Naive thymus-derived CD8-positive, alpha-beta T cell (primary cell): ENCODE measurements at places on chromosomes 12 and 14.

DNA sequence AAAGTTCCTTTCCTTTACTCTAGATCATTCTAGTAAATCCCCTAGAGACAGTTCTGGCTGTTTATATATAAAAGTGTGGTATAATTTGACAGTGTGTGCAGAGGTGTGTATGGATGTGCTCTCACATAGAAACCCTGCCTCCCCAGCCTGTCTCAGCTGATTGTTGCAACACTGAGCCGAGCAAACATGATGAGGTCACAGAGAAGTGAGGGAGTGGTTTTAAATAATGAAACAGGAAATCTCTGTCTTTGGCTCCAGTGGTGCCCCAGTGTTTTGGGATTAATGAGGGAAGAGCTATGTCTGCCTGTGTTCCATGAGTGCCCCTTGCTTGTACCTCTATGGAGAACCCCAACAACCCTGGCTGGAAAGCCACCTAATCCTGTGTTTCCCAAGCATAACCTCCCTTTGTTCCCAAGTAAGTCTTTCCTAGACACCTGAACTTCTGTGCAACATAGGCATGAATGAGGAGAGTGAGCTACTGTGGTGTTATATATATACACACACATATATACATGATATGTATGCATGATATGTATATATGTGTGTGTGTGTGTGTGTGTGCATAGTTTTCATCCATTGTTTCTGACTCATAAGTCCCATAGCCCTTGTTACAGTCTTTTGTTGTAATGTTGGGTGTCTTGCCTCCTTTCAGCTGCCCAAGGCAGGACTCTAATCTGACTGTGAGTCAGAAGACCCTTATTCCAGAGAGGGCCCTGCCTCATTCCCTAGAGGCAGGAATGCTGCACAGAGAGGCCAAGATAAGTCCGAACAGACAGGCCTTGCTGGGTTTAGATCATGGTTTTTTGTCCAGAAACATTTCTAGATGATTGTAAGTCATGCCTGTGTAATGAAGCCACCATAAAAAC lies 18.0 kb downstream of the TRAF3 start:
- peak overlapping the region; percentile 93 for H3K27ac ChIP-seq
- peaks cover 26% of the 10 kb centered on the region for H3K4me1 ChIP-seq
- H3K27me3 ChIP-seq = no peaks in the 10 kb centered on the region
- peaks cover 18% of the 10 kb centered on the region for H3K36me3 ChIP-seq

DNA sequence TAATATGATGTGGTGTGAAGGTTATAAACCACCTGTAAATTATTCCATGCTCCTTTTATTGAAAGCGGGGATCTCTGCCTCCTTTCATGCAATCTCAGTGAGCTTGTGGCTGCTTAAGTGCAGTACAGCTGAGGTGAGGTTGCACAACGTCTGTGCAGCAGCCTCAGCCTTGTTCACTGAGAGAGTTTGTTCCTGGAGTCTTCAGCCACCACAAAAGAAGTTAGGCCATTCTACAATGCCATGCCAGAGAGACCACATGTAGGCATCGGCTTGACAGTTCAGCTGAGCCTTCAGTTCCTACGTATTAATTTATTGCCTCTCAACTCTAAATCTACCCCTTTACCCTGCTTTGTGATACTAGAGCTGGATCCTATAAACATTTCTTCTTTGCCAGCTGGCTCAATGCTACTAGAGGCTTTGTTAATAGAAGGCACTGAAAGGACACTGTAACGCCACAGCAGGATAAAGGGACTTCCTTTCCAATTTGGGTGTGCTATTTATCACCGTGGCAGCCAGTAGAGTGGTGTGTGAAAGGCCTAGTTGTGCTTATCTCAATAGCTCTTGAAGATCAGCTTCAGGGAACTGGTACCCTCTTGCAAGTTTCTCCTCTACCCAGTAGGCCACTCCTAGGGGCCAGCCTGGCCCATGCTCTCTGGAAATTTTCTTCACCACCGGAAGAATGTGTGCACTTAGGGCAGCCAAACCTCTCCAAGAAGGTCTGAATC lies 337.7 kb downstream of the IPO8 start:
- DNase-seq = no peak
- no peak overlapping the region for H3K27ac ChIP-seq
- H3K4me3 ChIP-seq = no peak overlapping the region

GRCh38 chr12:3336606-3337311 lies 154.2 kb upstream of the PRMT8 start:
- peaks cover 2% of the 10 kb centered on the region for H3K36me3 ChIP-seq
- no peak overlapping the region for H3K27ac ChIP-seq
- H3K4me3 ChIP-seq = no peak overlapping the region
- peaks cover 4% of the 10 kb centered on the region for H3K27me3 ChIP-seq

GRCh38 chr12:94582591-94582990 lies 67.8 kb downstream of the TMCC3 start:
- DNase-seq = no peak
- H3K27me3 ChIP-seq = peaks cover under 1% of the 10 kb centered on the region
- H3K36me3 ChIP-seq = no peaks in the 10 kb centered on the region
- no peak overlapping the region for H3K4me3 ChIP-seq

DNA sequence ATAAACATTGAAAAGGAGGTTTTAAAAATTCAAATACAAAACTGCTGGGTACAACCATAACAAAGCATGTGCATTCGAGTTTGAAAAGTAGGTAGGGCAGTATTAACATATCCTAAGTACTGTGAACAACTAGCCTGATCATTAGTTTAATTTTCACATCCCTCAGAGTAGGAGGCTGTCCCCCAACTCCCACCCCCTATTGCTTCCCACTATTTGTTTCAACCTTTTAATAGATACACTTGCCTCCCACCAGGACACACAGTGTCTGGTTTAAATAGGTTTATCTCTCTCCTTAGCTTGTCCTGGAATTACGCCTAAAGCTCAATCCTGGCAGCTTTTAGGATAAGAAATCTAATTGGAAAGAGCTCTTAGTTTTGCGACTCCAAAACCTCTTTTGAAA lies 2.1 kb downstream of the TAOK3 start:
- H3K36me3 ChIP-seq = no peaks in the 10 kb centered on the region
- no peaks in the 10 kb centered on the region for H3K27me3 ChIP-seq
- DNase-seq = no peak
- H3K4me3 ChIP-seq = peak overlapping the region; percentile 94

DNA sequence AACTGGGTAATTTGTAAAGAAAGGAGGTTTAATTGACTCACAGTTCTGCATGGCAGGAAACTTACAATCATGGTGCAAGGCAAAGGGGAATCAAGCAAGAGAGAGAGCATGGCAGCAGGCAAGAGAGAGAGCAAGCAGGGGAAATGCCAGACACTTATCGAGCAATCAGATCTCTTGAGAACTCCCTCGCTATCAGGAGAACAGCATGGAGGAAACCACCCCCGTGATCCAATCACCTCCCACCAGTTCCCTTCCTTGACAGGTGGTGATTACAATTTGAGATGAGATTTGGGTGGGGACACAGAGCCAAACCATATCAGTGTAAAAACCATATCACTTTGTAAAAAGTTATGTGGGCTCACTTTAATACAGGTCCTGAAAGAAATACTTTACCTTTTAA lies 56.4 kb upstream of the NEDD1 start:
- no peak overlapping the region for H3K27ac ChIP-seq
- H3K27me3 ChIP-seq = peaks cover 10% of the 10 kb centered on the region
- DNase-seq = no peak
- H3K4me1 ChIP-seq = no peaks in the 10 kb centered on the region
- H3K36me3 ChIP-seq = no peaks in the 10 kb centered on the region

GRCh38 chr14:50225067-50225973 lies 6.1 kb downstream of the SOS2 start:
- H3K4me1 ChIP-seq = peaks cover 28% of the 10 kb centered on the region
- no peaks in the 10 kb centered on the region for H3K27me3 ChIP-seq
- no peak for DNase-seq

GRCh38 chr14:90644882-90645281 lies 171.3 kb downstream of the TTC7B start:
- no peak overlapping the region for H3K27ac ChIP-seq
- no peak overlapping the region for H3K4me3 ChIP-seq
- H3K27me3 ChIP-seq = no peaks in the 10 kb centered on the region
- H3K36me3 ChIP-seq = no peaks in the 10 kb centered on the region

DNA sequence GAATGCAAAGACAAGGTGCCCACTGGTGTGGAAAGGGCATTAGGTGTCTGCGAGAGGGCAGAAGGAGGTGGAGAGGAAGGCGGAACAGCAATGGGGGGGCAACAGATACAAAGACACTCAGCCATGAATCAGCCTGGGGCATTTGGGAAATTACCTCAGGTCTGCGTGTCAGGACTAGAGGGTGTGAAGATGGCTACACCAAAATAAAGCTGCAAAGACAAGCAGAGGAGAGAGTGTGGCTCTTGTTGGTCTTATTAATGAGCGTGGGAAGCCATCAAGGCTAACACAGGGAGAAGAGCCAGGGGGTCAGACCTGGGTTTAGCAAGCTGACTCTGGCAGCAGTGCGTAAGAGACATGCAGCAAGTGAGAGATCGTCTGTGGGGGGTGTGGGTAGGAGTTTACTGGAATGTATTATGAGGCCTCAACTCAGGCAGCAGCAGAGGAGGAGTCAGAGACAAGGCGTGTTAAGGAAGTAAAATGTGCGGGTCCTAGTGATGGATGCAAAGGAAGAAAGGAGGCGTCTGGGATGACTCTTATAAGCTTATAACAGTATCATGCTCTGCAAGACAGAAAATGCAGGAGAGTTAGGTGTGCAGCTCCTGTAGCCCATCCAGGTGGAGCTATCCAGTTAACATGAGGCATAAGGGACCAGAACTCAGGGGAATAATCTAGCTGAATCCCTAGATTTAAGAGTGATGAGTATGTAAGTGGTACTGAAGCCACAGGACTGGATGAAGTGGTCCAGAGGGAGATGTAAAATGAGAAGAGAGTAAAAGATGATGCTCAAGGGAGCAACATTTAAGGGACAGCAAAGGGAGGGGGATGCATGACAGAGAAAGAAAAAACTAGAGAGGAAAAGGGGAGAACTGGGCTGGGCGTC lies 50.4 kb downstream of the KCNK10 start:
- no peaks in the 10 kb centered on the region for H3K4me1 ChIP-seq
- no peak overlapping the region for H3K27ac ChIP-seq
- H3K4me3 ChIP-seq = no peak overlapping the region
- no peak for DNase-seq
- H3K36me3 ChIP-seq = no peaks in the 10 kb centered on the region

- peaks cover 2% of the 10 kb centered on the region for H3K27me3 ChIP-seq
- DNase-seq = no peak
- no peak overlapping the region for H3K27ac ChIP-seq
- H3K4me3 ChIP-seq = no peak overlapping the region
These were observed 73.9 kb downstream of the OTOGL start for GRCh38 chr12:80173083-80173864.

DNA sequence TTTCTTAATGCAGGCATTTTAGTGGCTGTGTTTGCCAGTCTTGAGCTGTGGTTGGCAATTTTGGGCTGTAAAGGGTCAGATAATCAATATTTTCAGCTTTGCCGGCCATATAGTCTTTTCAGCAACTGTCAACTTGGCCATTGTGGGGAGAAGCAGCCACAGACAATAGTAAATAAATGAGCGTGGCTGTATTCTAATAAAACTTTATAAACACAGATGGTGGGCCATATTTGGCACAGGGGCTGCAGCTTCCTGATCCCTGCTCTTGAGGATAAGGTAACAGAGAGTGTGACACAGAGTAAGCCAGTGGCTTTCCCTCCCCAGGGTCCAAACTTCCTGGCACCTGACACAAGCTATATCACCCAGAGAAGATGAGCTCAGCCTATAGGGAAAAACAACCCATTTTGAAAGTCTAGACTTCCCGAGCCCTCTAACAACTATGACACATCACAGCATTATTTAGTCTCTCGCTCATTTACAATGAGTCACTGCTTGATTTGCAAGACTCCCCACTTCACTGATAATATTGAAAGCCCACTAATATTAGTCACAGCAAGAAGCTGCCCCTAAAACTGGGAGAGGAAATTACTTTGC lies 163.1 kb upstream of the TMPO start:
- H3K36me3 ChIP-seq = no peaks in the 10 kb centered on the region
- peaks cover 4% of the 10 kb centered on the region for H3K27me3 ChIP-seq
- no peaks in the 10 kb centered on the region for H3K4me1 ChIP-seq
- no peak for DNase-seq
- no peak overlapping the region for H3K27ac ChIP-seq
- H3K4me3 ChIP-seq = no peak overlapping the region

DNA sequence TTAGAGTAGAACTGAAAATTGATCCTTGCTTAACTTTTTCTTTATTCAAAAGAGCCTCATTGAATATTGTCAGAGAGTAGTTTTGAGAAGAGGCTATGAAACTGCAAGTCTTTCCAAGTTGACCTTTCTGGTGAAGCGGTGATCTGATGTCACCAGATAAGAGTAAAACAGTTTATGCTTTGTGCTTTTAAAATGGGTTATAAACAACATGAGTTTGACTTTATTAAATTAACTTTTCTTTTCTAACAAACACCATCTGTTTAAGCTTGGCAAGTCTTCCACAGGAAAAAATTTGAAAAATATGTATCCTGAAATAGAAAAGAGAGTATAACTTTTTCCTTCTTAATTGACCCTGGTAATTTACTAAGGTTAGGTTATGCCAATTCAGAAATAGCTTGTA lies 408.7 kb upstream of the NOVA1 start:
- no peaks in the 10 kb centered on the region for H3K4me1 ChIP-seq
- no peaks in the 10 kb centered on the region for H3K36me3 ChIP-seq
- H3K4me3 ChIP-seq = no peak overlapping the region
- H3K27me3 ChIP-seq = no peaks in the 10 kb centered on the region
- no peak for DNase-seq

DNA sequence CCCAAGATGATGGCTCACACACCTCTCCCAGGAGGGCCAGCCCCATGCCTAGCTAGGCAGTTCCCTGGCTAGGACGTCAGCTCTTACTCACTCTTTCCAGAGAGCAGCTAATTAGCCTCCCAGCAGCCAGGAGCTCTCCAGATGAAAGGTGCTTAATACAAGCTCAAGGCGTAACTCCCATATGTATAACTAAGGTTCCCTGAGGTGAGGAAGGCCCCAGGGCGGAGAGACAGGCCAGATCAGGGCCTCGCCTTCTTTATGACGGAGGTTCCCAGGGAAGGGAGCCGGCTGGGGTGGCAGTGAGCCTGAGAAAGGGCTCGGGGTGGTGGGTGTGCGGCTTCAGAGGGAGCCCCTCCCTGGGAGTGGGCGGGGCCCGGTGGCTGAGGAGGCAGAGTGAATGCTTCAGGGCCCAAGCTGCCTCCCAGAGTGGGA lies 26.4 kb upstream of the ZFP36L1 start:
- H3K36me3 ChIP-seq = no peaks in the 10 kb centered on the region
- H3K27ac ChIP-seq = peak overlapping the region; percentile 52
- DNase-seq = no peak
- H3K4me3 ChIP-seq = peak overlapping the region; percentile 59
- peaks cover 63% of the 10 kb centered on the region for H3K4me1 ChIP-seq

GRCh38 chr14:24848102-24848790 lies 201.7 kb downstream of the STXBP6 start:
- H3K27ac ChIP-seq = no peak overlapping the region
- no peaks in the 10 kb centered on the region for H3K36me3 ChIP-seq
- no peak overlapping the region for H3K4me3 ChIP-seq
- DNase-seq = no peak

DNA sequence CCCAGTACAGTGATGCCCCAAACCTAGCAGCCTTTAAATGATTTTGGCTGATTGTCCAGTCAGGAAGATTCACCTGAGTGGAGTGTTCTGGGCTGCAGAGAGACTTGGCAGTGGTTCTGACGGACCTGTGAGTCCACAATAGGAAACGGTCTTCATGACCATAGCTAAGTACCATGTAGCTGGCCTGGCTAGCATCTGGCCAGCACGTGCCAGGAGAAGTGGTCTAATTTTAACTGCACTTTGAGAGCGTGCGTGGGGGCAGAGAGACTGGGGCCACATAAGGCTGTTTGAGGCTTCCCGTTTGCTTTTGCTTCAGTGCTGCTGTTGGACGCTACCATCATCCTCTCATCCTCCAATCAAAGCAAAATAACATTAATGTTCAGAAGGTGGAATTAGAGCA lies 54.7 kb downstream of the PPM1A start:
- H3K27ac ChIP-seq = no peak overlapping the region
- H3K4me3 ChIP-seq = no peak overlapping the region
- H3K27me3 ChIP-seq = no peaks in the 10 kb centered on the region
- peaks cover 2% of the 10 kb centered on the region for H3K4me1 ChIP-seq
- DNase-seq = no peak
